PC-9 (cell line): ENCODE measurements at places on chromosomes 11 and 22. TPM values are rescaled to one million over a fixed set of nuclear protein-coding genes. Genes with fewer than 3 reads are reported as not detected.

OR4A5 gene
- not detected in 2 replicates for total RNA-seq

C11orf71 gene
- 3.7 and 4.9 TPM in 2 replicates for total RNA-seq

OR8U1 gene
- not detected in 2 replicates for total RNA-seq

NRGN gene
- total RNA-seq = 6.8 and 10.2 TPM in 2 replicates

FOLR2 gene
- not detected in 2 replicates for total RNA-seq

TSGA10IP gene
- not detected in 2 replicates for total RNA-seq

OR2D2 gene
- total RNA-seq = not detected in 2 replicates

TNKS1BP1 gene
- 181 and 218 TPM in 2 replicates for total RNA-seq

NCR3LG1 gene
- total RNA-seq = 0.15 and 0.33 TPM in 2 replicates

TESMIN gene
- 23.9 and 43.3 TPM in 2 replicates for total RNA-seq

PHOX2A gene
- total RNA-seq = not detected in 2 replicates

SPDYC gene
- total RNA-seq = not detected in 2 replicates

CALCA gene
- total RNA-seq = not detected in 2 replicates

OTOG gene
- not detected in 2 replicates for total RNA-seq

HORMAD2 gene
- 0.20 TPM in 1 of 2 replicates, not detected in the other for total RNA-seq

GALNT18 gene
- total RNA-seq = not detected in 2 replicates

VSTM5 gene
- total RNA-seq = 0.81 and 1.2 TPM in 2 replicates

C11orf42 gene
- total RNA-seq = not detected in 2 replicates

ARHGEF17 gene
- 56.9 and 62.1 TPM in 2 replicates for total RNA-seq

GPR137 gene
- total RNA-seq = 72.8 and 110 TPM in 2 replicates

MAJIN gene
- 4.5 and 7.1 TPM in 2 replicates for total RNA-seq

GRM5 gene
- 0.05 TPM in 1 of 2 replicates, not detected in the other for total RNA-seq
